Activated CD4-positive, CD25-positive, alpha-beta regulatory T cell treated with anti-CD3 and anti-CD28 coated beads, Interleukin-2, amount 50 U/mL, for 16 hours (primary cell): ENCODE measurements at places on chromosomes 11 and 22.

GRCh38 chr11:65764434-65764833 is 16.3 kb downstream of the AP5B1 start:
- DNase-seq: no peak

- no peak for DNase-seq
Observed at GRCh38 chr11:38791346-38791961, 2193.4 kb upstream of the RAG2 start.

DNA sequence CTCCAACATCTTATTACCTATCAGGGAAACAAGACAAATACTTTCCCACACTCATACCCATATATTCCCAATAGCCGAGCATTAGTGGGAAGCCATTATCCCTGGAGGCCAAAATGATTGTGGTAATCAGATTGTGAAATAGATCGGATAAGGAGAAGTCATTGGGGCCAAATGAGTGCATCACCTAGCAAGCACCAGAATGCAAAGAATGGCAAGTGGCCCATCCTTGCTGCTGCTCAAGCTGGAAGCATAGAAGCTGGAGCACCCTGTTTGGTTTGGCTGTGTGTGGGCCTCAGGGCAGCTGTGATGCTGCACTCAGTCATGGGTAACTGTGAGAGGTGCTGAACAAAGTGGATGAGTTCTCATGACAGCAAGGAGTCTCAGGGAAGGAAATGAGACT is 18.7 kb upstream of the DBX1 start:
- no peak for DNase-seq

GRCh38 chr11:96267496-96268032 is 75.4 kb downstream of the MAML2 start:
- no peak for DNase-seq

- no peak for DNase-seq
Observed at GRCh38 chr11:124050748-124051147, 9.6 kb upstream of the OR10G7 start.

- DNase-seq: no peak
Observed at GRCh38 chr11:8812438-8812837, 98.6 kb upstream of the AKIP1 start.

- no peak for DNase-seq
Observed at GRCh38 chr22:28600546-28601143, 79.0 kb downstream of the TTC28 start.

DNA sequence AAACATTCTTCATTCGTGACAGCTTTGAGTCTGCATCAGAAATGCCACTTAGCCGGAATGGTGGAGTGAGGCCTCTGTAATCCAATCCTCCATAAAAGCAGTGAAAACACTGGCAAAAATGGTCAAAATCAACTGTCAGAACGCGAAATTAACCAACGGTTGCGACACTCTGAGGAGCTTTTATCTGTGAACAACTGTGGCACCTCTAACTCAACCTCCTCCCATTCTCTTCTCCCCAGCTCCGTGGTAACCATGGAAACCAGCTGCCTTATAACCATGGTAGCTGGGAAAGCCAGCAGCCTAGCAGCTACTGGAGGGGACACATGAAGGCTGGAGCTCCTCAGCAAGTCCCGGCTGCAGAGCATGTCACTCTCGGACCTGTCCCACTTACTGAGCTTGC is 20.3 kb downstream of the AP2A2 start:
- DNase-seq: no peak

DNA sequence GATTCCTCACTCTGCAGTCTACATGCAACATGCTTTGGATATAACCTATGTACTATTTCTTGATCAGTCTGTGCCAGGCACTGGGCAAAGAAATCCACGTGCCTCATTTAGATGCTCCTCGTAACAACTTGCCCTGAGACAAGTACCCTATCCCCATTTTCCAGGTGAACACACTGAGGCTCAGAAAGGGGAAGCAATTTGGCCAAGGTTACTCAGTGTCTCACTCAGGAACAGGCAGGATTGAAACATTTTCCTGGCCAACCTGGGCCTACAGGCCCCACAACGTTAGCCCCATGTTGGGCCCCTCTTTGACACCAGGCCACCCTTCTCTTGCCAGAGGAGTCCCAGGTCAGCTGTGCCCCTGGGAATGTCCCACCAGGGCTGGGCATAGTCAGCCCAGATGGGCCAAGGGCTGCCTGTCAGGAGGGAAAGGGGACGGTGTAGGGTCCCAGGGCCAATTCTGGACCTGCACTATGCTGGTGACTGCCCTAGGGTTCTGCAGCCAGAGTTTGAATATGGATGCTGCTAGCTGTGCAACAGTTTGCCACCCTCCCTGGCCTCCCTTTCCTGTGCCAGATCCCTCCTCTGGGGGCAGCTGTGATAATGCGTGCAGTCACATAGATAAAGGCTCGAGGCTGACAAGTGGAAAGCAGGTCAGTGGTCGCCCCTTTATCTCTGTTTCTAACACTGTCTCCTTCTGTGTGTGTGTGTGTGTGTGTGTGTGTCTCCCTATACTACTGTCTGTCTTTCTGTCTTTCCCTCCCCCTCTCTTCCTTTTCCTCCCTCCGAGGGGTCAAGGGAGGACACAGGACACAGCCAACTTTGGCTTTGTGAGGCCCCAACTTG is 10.4 kb upstream of the EMID1 start:
- DNase-seq: no peak

DNA sequence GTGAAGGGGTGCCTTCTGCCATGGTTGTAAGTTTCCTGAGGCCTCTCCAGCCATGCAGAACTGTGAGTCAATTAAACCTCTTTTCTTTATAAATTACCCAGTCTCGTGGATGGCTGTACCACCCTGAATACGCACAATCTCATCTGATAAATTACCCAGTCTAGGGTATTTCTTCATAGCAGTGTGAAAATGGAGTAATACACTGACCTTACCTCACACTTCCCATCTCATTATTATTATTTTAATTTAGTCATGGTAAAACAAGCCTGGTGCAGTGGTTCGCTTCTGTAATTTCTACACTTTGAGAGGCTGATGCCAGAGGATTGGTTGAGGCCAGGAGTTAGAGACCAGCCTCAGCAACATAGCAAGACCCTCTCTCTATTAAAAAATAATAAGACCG is 30.5 kb upstream of the CYB5R3 start:
- no peak for DNase-seq

DNA sequence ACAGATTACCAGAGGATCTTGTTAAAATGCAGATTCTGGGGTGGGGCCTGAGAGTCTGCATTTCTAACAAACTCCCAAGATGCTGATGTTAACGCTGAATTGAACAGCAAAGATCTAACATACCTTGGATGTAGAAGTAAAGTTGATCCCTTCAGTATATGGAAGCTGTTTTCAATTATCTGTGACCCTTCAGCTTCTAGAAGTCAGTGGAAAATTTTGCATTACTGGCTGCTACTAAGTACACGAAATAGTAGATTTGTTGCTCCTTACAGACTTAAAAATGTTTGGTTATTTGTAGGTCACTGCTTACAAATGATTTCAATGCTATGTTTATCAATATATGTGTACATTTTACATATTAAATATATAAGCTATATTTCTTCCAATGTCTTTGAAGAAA is 107.4 kb downstream of the ARHGAP42 start:
- no peak for DNase-seq

GRCh38 chr11:114876234-114876633 is 197.9 kb downstream of the NXPE2 start:
- no peak for DNase-seq

DNA sequence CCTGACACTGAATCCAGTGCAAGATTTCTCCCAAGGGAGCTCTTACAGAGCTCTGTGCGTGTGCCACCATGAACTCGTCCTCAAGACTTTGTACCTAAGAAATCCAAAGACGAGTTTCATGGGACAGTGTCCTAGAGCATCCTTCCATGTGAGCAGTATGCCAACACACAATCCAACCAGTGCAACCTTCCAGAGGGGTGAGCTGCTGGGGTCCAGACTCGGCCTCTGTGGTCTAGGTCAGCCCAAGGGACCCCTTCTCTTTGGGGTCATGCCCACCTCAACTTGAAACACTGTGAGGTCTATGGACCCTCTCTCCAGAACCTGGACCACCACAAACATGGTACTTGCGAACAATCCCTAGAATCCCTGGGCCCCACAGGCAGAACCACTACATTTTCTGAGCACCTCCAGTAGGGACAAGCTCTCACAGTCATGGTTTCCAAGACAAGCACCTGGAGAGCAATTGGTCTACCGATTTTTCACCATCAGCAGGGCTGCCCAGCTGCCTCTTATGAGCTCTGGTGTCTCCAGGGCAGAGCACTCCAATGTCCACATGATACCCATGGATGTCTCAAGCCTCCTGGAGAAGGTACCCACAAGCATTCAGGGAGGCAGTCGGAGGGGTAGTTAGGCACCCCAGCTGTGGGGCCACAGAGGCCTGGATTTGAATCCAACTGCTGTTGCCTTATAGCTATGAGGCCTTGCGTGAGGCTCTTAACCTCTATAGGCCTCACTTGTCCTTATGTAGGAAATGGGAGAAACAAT is 7.7 kb downstream of the CHST1 start:
- no peak for DNase-seq

GRCh38 chr11:611001-611996 is 4.5 kb downstream of the IRF7 start:
- DNase-seq: no peak

- no peak for DNase-seq
Observed at GRCh38 chr22:36925388-36926290, 12.2 kb downstream of the CSF2RB start.

- no peak for DNase-seq
Observed at GRCh38 chr22:22032906-22033802, 50.6 kb upstream of the TOP3B start.

DNA sequence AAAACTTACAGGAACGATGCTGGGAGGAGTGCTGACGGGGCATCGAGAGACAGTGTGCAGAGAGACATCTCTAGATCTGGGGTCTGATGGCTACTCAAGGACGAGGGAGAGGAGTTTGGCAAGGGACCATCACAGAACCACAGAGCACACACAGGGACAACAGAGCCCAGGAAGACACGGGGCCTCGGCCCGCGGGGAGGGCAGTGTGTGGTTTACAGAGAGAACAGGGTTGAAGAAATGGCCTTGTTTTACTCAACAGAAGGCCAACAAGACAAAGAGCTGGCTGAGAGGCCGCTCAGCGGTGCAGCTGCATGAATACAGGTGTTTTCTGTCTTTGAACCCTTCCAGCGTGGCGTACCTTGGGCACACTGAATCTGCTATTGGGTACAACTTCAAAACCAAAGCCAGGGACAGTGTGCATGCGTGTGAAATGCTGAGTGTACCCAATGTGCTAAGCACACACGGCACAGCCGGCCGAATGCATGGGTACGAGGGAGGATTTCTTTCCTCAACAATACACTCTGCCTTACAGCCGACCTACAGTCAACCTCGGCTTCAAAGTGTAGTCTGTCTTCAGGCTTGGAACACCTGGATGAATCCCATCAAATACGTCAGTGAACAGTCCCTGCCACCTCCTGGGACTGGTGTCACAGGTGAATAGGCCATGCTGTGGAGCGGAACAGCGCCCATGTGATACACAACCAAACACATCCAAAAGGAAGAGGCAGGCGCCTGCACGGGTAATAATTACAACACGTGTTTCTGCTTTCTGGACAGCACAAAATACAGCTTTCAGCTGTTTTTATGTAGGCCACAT is 20.7 kb upstream of the BID start:
- DNase-seq: no peak

DNA sequence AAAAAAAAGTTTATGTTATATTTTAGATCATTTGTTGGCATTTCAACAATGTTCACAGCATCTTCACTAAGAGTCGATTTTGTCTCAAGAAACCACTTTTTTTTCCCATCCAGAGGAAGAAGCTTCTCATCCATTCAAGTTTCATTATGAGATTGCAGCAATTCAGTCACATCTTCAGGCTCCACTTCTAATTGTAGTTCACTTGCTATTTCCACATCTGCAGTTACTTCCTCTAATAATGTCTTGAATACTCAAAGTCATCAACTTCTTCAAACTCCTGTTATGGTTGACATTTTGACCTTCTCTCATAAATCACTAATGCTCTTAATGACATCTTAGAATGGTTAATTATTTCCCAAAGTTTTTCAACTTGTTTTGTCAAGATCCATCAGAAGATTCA is 61.3 kb upstream of the CHORDC1 start:
- no peak for DNase-seq

- DNase-seq: no peak
Observed at GRCh38 chr11:32874132-32874531, 18.5 kb upstream of the QSER1 start.

DNA sequence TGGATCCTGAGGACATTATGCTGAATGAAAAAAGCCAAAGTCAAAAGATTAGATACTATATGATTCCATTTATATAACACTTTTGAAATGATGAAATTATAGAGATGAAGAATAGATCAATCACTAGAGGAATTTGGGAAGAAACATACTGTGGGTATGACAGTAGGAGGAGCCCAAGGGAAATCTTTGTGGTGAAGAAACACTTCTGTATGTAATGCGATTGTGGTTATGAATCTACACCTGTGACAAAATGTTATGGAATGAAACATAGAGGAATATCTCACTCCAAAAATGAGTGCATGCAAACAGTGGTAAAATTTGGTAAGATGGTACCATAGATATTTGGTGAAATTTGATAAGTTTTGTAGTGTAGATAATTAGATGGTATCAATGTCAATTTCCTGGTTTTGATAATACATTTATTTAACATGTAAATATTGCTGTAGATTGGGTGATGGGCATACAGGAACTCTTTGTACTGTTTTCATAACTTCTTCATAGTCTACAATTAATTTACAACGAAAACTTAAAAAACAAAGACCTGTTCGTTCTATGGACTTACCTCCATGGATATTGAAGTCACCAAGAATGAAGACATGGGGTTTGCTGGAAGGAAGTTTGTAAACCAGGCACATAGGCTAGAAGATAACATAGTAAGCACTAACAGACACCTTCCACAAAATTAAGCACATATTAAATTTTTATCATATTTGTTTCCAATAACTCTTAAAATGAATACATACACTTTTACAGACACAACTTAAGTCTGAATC is 11.5 kb downstream of the MRGPRX1 start:
- no peak for DNase-seq

DNA sequence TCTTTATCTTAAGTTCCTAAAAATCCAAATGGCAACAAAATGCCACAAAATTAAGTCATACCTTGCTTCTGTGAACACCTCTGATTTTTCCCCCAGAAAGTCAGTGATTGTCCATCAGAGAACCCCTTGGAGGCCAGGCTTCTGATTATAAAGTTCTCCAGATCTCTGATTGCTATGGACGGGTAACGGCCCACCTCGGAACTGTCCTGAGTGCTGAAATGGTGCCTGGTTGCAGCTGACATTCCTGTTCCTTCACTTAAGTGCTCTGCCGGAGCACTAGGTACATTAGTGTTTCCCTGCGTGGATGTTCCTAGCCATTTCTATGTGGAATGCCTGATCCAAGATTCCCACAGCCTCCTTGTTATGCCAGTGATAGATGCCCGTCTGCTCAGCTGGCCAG is 85.0 kb downstream of the CHST1 start:
- no peak for DNase-seq

- peak; percentile 52 for DNase-seq
Observed at GRCh38 chr22:31977141-31977841, 33.0 kb downstream of the YWHAH start.

DNA sequence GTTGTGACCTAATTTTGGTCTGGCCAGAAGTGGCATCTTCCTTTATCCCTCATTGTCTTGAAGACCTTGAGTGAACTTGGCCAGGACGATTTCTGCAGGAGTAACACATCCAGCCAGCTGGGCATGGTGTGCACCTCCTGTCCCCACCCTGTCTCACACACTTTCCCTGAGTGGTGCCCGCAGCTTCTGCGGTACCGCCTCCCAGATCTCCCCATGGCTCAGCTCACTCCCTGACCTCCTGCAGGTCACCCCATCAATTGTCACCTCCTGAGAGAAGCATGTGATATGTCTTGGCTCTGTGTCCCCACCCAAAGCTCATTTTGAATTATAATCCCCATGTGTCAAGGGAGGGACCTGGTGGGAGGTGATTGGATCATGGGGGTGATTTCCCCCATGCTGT is 50.2 kb upstream of the TP53I11 start:
- DNase-seq: no peak

- no peak for DNase-seq
Observed at GRCh38 chr11:8249482-8249881, 14.2 kb downstream of the LMO1 start.
